ENCODE measurements at places on chromosomes 12 and 14.

GRCh38 chr12:2360630-2361170, 307.9 kb downstream of the CACNA1C start:
- DNase-seq: no peak

- no peak for DNase-seq
Measured at GRCh38 chr14:95507174-95507573, 9.3 kb downstream of the SYNE3 start.

DNA sequence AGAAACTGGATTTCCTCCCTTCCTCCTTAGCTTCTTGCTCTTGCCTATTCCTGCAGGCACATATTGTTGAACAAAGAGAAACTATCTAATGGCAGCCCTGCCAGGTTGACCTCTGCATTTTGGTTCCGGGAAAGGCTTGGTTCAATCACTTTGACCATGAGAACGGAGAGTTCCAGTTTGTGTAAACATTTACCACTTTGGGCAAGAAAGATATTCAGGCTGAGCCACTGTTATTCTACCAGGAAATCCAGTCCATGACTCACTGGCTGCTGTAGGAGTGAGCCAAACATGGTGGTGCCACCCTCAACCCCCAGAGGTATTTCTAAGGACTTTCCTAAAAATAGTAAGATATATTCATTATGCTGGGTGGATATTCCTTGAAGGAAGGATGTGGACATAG, 242.2 kb upstream of the OR4E1 start:
- DNase-seq: no peak

- no peak for DNase-seq
Measured at GRCh38 chr12:22257100-22257499, 77.4 kb downstream of the ST8SIA1 start.

- no peak for DNase-seq
Measured at GRCh38 chr12:19065871-19066270, 63.7 kb upstream of the PLEKHA5 start.

GRCh38 chr12:93178154-93178878, 199.4 kb upstream of the NUDT4 start:
- no peak for DNase-seq

- DNase-seq: no peak
Measured at GRCh38 chr12:55652352-55652751, 15.7 kb downstream of the OR10P1 start.

Measured in urinary bladder (tissue), 4 donors.